ENCODE measurements at places on chromosomes 6 and 20. TPM values are rescaled to one million over a fixed set of nuclear protein-coding genes. Genes with fewer than 3 reads are reported as not detected.

DNA sequence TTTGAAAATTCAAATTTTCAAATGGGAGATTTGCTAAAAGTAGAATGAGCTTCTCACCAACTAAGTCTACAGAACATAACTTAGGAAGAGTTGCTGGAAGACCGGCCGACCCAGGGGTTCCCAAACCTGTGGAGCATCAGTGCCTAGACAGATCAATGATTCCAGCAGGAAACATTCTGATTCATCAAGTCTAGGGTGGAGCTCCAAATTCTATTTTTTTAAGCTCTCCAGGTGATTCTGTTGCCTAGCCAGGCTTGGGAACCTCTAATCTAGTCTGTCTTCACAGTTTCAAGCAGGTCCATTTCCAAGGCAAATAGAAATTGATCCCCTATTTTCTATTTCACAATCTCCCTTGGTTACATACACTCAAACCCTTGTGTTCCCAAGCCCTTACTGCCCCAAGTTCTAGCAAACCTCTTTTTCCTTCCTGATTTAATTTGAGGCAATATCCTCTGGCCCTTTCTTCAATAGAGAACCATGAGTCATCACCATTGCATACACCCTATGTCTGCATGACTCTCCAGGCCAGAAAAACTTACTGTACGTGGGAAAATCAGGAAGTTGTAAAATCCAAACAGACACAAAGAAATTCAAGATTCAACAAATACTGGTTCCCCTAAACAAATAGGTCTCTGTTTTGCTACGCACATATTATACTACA lies 8.9 kb downstream of the ATXN1 start:
- H3K27ac ChIP-seq: peak overlapping the region; percentile 67
- peaks cover 39% of the 10 kb centered on the region for H3K36me3 ChIP-seq
- no peak overlapping the region for H3K4me3 ChIP-seq
- DNase-seq: no peak
- H3K27me3 ChIP-seq: no peaks in the 10 kb centered on the region
- H3K4me1 ChIP-seq: peaks cover 47% of the 10 kb centered on the region

GRCh38 chr6:20367743-20368485 lies 33.8 kb upstream of the E2F3 start:
- H3K36me3 ChIP-seq: no peaks in the 10 kb centered on the region
- H3K27me3 ChIP-seq: no peaks in the 10 kb centered on the region
- H3K4me3 ChIP-seq: no peak overlapping the region

- no peaks in the 10 kb centered on the region for H3K36me3 ChIP-seq
- no peaks in the 10 kb centered on the region for H3K27me3 ChIP-seq
- DNase-seq: no peak
- H3K27ac ChIP-seq: no peak overlapping the region
- H3K4me3 ChIP-seq: no peak overlapping the region
- no peaks in the 10 kb centered on the region for H3K4me1 ChIP-seq
These were observed 16.9 kb upstream of the AGPAT4 start for GRCh38 chr6:161290751-161291150.

BTNL2 gene
- not detected for polyA plus RNA-seq

DNA sequence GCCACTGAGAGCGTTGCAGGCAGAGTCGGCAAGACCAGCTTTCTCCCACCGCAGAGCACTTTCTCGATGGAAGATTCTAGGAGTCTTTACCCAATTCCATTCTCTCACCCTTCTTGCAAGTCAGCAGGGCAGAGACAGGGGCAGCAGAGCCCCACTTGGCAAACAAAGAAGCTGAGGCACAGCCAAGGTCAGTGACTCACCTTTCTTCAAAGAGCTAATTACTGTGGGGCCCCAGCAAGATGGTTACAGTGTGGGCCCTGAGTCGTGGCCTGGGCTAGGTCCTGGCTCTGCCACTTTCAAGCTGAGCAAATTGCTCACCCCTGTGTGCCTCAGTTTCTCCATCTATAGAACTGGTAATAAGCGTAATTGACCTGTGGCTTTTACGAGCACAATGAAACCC lies 277.0 kb downstream of the PREX1 start:
- no peaks in the 10 kb centered on the region for H3K36me3 ChIP-seq
- DNase-seq: no peak
- H3K27ac ChIP-seq: no peak overlapping the region
- H3K4me3 ChIP-seq: no peak overlapping the region
- no peaks in the 10 kb centered on the region for H3K27me3 ChIP-seq
- no peaks in the 10 kb centered on the region for H3K4me1 ChIP-seq

- no peak for DNase-seq
- no peak overlapping the region for H3K27ac ChIP-seq
- no peaks in the 10 kb centered on the region for H3K4me1 ChIP-seq
These were observed 9.9 kb downstream of the SYCP2 start for GRCh38 chr20:59923514-59923913.

DNA sequence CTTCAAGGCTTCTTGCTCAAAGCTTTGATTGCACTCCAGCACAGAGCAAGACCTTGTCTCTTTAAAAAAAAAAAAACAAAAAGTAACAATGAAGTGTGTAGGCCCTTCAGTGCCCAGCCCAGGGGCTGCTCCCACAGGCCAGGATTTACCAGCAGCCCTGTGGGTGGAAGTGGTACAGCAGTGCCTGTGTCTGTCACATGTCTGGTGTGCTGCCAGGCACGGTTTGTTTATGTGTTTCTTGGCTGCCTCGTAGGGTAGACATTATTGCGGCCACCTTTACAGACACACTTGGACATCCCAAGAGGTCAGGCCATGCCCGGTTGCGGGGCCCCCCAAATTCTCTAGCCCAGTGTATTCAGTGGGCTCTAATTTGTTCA lies 12.7 kb downstream of the DYNLRB1 start:
- H3K4me1 ChIP-seq: peaks cover 39% of the 10 kb centered on the region
- DNase-seq: peak; percentile 34
- no peak overlapping the region for H3K4me3 ChIP-seq
- no peak overlapping the region for H3K27ac ChIP-seq
- no peaks in the 10 kb centered on the region for H3K27me3 ChIP-seq

ZNF334 gene
- 1.5 TPM for polyA plus RNA-seq

HAO1 gene
- not detected for polyA plus RNA-seq

KIAA1755 gene
- 4.8 TPM for polyA plus RNA-seq

Data from spleen (tissue), 13 donors.